ENCODE measurements at places on chromosomes 16 and 17. TPM values are rescaled to one million over a fixed set of nuclear protein-coding genes. Genes with fewer than 3 reads are reported as not detected.

DNA sequence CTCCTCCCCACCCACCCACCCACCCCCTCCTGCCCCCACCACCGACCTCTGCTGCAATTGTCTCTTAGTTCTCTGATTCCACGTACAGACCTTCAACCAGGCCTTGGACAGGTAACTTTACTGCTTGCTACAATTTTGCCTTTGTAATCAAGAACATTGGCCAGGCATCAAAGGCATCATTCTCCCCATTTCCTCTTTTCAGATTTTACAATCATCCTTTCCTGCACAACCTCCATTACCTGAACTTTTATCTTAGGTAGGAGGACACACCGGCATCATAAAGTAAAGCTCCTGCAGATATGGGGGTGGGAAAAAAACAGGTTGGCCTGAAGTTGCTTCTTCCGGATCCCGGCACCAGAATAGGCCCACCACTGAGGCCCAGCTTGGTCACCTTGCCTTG is 25.7 kb upstream of the SUPT4H1 start:
- peaks cover 3% of the 10 kb centered on the region for H3K36me3 ChIP-seq
- no peak overlapping the region for H3K27ac ChIP-seq
- peaks cover 4% of the 10 kb centered on the region for H3K4me1 ChIP-seq
- DNase-seq = no peak
- no peak overlapping the region for H3K4me3 ChIP-seq

DNA sequence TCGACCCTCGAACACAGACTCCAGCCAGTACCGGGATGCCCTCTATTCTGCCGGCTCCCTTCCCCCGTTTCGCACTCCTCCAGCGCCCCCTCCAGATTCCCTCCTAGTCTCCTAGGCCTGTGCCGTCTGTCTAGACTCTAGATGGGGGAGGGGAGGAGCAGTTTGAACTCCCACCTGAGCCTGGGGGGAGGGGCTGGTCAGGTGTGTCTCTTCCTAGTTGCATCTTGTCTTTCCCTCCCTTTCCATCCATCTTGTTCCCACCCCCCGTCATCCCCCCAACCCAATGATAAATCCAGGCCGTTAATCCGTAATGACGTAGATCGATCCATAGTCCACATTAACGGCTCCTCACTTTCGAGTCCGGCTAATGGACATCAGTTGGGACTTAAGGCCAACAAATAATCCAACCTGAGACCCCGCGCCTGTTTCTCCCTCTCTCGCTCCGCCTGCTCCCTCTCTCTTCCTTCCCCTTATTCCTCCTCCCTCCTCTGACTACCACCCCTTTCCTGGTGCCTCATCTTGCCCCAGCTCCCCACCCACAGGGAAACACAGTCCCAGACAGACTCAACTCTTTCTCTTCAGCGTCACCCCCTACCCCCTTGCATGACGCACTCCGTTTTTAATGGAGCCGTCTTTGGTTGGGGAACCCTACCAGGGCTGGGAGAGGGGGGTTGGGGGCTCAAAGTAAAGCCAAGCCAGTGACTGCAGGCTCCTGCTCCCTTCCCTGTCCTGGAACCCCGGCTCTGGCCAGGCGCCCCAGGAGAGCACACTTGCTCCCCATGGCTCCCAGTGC is 3.4 kb upstream of the HOXB5 start:
- H3K4me3 ChIP-seq = peak overlapping the region; percentile 48
- H3K4me1 ChIP-seq = peaks cover 60% of the 10 kb centered on the region
- no peak overlapping the region for H3K27ac ChIP-seq

Gene BAHCC1
- total RNA-seq = 4.8 TPM

Gene EMC6
- 14.5 TPM for total RNA-seq

- no peaks in the 10 kb centered on the region for H3K4me1 ChIP-seq
- H3K27me3 ChIP-seq = no peaks in the 10 kb centered on the region
- H3K27ac ChIP-seq = no peak overlapping the region
- no peak overlapping the region for H3K4me3 ChIP-seq
- no peaks in the 10 kb centered on the region for H3K36me3 ChIP-seq
Measured at GRCh38 chr16:55901566-55902217, 26.5 kb upstream of the CES5A start.

Gene NPIPB2
- 1.3 TPM for total RNA-seq

DNA sequence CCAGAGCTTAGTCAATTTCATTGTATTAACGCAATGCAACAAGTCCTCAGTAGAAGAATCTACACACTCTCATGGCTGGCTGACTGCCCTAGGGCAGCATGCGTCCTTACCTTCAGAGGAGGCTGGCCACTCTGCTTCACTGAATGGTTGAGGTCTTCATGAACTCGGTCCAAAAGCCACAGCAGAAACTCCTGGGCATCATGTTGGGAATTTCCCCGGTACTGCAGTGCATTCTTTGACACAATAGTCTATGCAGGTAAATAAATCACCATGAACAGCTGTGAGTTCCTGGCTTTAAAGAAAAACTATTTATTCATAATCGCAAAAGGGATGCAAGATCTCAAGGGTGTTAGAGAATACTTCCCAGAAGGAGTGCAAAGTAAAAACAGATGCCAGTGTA is 41.3 kb downstream of the USP31 start:
- no peaks in the 10 kb centered on the region for H3K27me3 ChIP-seq
- no peak for DNase-seq
- peak overlapping the region; percentile 5 for H3K27ac ChIP-seq
- peaks cover 46% of the 10 kb centered on the region for H3K36me3 ChIP-seq

Gene TBC1D3C
- total RNA-seq = not detected

DNA sequence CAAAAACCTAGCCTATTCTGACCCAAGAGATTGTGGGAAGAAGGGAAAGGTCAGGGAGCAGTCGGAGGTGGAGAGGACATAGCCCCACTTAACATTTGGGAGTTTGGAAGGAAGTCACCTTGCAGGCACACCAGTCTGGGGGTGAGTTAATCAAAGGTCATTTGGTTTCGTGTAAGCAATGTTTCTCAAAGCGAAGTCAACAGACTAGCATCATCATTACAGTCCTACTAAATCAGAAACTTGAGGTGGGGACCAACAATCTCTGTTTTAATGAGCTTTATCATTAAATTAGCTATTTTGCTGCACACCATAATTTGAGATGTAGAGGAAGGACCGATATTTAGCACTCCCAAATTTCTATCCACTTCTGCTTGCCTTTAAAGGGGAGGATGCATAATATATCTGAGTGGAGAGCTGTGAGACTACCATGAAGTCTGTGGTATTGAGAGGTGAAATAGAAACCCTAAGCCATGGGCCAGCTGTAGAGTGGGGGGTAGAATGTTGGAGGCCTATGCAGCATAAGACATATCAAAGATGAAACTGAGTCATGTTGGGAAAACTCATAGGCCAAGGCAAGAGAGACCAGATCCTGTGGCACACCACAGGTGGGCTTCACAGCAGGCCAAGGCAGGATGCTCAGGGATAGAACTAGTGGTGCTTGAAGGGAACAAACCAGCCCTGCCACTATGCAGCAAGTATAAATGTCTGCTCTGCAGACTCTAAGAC is 141.7 kb upstream of the ANKFN1 start:
- H3K4me3 ChIP-seq = no peak overlapping the region
- H3K36me3 ChIP-seq = no peaks in the 10 kb centered on the region
- H3K27ac ChIP-seq = no peak overlapping the region
- no peaks in the 10 kb centered on the region for H3K4me1 ChIP-seq

DNA sequence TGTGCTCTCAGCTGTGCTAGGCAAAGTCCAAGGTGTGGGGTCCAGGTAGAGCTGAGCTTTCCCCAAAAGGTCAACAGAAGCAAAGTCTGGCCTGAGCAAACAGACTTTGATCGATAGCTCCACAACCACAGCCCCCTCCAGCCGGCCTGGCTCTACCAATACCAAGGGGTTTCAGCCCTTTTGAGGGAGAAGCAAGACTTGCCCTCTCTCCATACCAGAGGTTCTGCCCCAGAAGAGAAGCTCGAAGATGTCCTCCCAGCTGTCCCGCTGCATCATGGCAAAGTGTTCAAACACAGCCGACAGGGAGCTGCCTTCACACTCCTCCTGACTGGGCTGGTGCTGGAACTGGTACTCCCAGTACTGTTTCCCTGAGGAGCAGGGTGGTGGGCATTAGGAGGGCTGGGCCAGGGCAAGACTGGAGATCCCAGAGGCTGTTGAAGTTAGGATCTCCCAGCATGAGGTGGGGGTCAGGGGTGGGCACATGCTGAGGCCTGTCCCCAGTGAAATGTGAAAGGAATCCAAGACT is 1.7 kb downstream of the VTN start:
- H3K4me1 ChIP-seq = peaks cover 12% of the 10 kb centered on the region
- no peak overlapping the region for H3K4me3 ChIP-seq
- H3K27me3 ChIP-seq = peaks cover 10% of the 10 kb centered on the region

GRCh38 chr17:73323409-73324159 is 11.8 kb upstream of the CDC42EP4 start:
- no peaks in the 10 kb centered on the region for H3K36me3 ChIP-seq
- no peak overlapping the region for H3K4me3 ChIP-seq
- no peaks in the 10 kb centered on the region for H3K27me3 ChIP-seq

DNA sequence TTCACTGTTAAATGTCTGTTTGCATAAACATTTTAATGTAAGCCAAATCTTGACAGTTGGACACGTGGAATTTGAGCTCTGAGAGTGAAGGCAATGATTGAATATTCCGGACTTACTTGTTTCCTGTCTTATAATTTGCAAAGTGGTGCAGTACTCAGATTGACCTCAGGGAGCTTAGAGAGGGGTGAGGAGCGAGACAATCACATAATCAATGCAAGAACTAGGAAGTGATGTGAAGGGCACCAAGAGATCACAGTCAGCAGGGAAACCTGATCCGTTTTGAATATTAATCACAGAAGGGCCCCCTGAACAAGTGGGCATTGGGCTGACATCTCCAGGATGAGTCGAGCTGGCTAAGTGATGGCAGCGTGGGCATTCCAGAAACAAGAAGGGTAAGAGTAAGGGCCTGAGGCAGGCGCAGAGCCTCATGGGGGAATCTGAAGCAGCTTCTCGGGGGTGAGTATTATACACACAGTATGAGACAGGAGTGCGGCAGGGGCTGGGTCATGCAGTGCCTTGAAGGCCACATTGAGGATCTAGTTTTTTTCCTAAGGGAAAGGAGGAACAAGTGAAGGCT is 26.1 kb downstream of the TEX2 start:
- no peaks in the 10 kb centered on the region for H3K36me3 ChIP-seq
- DNase-seq = no peak
- no peaks in the 10 kb centered on the region for H3K27me3 ChIP-seq
- no peak overlapping the region for H3K4me3 ChIP-seq

- H3K4me3 ChIP-seq = no peak overlapping the region
- no peaks in the 10 kb centered on the region for H3K36me3 ChIP-seq
- H3K27ac ChIP-seq = no peak overlapping the region
- H3K27me3 ChIP-seq = no peaks in the 10 kb centered on the region
- peaks cover 54% of the 10 kb centered on the region for H3K4me1 ChIP-seq
- DNase-seq = no peak
Measured at GRCh38 chr16:54425681-54426552, 139.3 kb upstream of the IRX3 start.

Gene MYH2
- total RNA-seq = not detected

- H3K36me3 ChIP-seq = no peaks in the 10 kb centered on the region
- H3K27ac ChIP-seq = no peak overlapping the region
- no peaks in the 10 kb centered on the region for H3K4me1 ChIP-seq
- H3K27me3 ChIP-seq = peaks cover 3% of the 10 kb centered on the region
Measured at GRCh38 chr17:15194859-15195277, 70.3 kb downstream of the PMP22 start.
